ENCODE measurements at places on chromosomes 4 and X. TPM values are rescaled to one million over a fixed set of nuclear protein-coding genes. Genes with fewer than 3 reads are reported as not detected.
A peak's percentile ranks its signal among the peaks of the same experiment; 100 is the strongest.

Gene CYBB
- 0.38 TPM for total RNA-seq

Gene RIPPLY1
- total RNA-seq = not detected

Gene ARHGAP6
- total RNA-seq = not detected

Gene GRPR
- not detected for total RNA-seq

Gene TMEM192
- 10.2 TPM for total RNA-seq

Gene CDKL5
- 2.2 TPM for total RNA-seq

Gene WDR13
- total RNA-seq = 55.7 TPM

Gene CTAG2
- total RNA-seq = not detected

Gene ADGRG4
- not detected for total RNA-seq

GRCh38 chrX:37364666-37365065 is 15.5 kb downstream of the PRRG1 start:
- no peak for DNase-seq

GRCh38 chr4:159010563-159011260 is 92.2 kb upstream of the RAPGEF2 start:
- DNase-seq = no peak

- DNase-seq = no peak
Observed at GRCh38 chrX:136766785-136767103, 14.0 kb downstream of the ARHGEF6 start.

DNA sequence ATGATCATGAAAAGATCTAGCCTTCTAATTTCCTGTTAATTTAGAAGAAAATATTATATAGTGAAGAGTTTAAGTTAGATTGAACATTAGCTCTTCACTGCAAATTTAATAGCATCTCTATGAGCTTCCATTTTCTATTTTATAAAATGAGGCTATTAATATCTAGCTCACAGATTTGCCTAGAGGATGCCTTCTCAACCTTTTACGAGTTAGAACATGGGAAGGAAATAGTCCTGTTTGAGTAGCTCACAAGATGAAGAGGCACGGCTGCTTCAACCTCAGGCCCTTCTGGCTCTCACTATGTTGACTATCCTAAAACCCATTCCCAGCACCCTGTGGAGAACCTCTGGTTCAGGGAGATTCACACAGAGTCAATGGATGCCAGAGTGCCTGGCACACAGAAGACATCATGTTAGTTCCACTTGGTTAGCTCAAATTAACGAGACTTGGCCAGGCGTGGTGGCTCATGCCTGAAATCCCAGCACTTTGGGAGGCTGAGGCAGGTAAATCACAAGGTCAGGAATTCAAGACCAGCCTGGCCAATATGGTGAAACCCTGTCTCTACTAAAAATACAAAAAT is 97.9 kb upstream of the GUCY1A1 start:
- DNase-seq = no peak

- peak; percentile 36 for DNase-seq
Observed at GRCh38 chrX:103215425-103215991, 600 bp downstream of the BEX4 start.

- DNase-seq = no peak
Observed at GRCh38 chr4:68326141-68326540, 23.7 kb downstream of the YTHDC1 start.

GRCh38 chr4:72391281-72391680 is 177.7 kb downstream of the ADAMTS3 start:
- DNase-seq = no peak

GRCh38 chrX:140572724-140573123 is 67.9 kb upstream of the SOX3 start:
- DNase-seq = peak; percentile 4

GRCh38 chr4:14176613-14177012 is 549.1 kb upstream of the BOD1L1 start:
- no peak for DNase-seq

DNA sequence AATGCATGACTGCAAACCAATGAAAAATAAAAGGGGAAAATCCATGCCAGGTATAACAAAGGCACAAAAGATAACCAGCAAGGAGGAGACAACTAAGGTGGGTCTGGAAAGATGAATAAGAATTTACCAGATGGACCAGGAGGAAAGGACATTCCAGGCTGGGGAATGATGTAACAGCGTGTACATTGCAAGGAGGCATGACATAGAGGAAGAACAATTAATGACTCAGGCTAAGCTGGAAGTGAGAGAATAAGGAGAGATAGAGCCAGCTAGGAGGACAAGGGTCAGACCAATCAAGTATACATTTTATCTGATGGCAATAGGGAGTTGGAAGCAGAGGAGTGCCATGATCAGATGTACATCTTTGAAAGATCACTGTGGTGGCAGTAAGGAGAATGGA is 57.0 kb downstream of the MTMR8 start:
- no peak for DNase-seq

DNA sequence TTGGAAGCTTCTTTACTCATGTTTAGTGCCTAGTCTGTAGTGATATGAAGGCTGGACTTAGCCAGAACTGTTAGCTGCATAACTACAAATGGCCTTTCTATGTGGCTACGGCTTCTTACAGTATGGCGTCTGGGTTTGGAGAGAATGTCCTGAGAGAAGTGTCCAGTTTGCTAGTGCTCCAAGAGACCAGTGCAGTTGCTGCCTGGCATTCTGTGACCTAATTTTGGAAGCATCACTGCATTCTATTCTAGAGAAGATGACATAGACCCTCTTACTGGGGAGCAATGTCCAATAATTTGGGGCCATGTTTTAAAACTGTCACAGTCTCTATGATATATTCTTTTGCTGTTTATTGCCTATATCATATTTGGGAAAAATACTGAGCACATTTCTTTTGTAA is 74.2 kb downstream of the STAG2 start:
- DNase-seq = no peak

GRCh38 chr4:181982856-181983255 is 260.3 kb upstream of the TENM3 start:
- DNase-seq = no peak

DNA sequence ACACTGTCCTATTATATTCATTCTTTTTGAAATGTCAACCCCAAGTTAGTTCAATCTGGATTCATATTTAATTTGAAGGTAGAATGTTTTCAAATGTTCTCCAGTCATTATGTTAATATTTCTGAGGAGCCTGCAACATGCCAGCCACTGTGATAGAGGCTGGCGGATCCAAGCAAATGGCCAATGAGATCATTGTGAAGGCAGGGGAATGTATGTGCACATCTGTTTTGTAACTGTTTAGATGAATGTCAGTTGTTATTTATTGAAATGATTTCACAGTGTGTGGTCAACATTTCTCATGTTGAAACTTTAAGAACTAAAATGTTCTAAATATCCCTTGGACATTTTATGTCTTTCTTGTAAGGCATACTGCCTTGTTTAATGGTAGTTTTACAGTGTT is 1.6 kb downstream of the CXCL1 start:
- no peak for DNase-seq

- no peak for DNase-seq
Observed at GRCh38 chrX:106725931-106726330, 570 bp upstream of the RNF128 start.
